ENCODE measurements at places on chromosomes 7 and 10.
A peak's percentile ranks its signal among the peaks of the same experiment; 100 is the strongest.

DNA sequence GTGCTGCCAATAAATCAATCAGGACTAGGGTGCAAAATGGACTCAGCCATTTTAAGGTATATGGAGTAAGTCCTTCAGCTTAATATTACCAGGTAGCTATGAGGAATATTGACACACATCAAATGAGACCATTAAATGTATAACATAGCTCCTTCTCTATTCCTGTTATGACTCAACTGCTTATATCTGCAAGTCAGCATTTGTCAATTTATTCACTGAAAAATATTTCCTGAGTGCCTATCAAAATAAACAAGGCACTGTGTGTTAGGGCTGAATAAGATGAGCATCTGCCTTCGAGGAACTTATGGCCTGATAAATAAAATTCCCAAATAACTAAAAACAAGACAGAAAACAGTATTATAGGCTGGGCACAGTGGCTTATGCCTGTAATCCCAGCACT lies 113.8 kb downstream of the CDK6 start:
- no peak for DNase-seq

- no peak for DNase-seq
Observed at GRCh38 chr7:18521945-18522566, 26.5 kb downstream of the HDAC9 start.

DNA sequence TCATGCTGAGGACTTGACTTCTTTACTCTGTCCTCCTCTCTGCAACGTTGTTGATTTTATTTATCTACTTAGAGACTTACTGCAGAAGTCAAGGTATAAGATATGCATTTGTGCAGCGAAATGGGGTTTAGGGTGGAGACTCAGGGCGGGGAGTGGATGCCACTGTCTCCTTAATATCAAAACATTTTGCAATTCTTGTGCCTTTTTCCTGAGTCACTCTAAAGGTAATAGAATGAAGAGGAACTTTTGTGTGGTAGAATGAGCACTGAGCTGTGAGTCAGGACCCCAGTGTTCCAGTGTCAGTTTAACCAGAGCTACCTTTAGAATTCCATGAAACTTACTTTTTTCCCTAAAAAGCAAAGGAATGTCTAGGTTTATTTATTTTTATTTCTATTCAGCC lies 78.2 kb downstream of the VTI1A start:
- DNase-seq: no peak

- no peak for DNase-seq
Observed at GRCh38 chr7:92259610-92260247, 14.0 kb downstream of the ANKIB1 start.

DNA sequence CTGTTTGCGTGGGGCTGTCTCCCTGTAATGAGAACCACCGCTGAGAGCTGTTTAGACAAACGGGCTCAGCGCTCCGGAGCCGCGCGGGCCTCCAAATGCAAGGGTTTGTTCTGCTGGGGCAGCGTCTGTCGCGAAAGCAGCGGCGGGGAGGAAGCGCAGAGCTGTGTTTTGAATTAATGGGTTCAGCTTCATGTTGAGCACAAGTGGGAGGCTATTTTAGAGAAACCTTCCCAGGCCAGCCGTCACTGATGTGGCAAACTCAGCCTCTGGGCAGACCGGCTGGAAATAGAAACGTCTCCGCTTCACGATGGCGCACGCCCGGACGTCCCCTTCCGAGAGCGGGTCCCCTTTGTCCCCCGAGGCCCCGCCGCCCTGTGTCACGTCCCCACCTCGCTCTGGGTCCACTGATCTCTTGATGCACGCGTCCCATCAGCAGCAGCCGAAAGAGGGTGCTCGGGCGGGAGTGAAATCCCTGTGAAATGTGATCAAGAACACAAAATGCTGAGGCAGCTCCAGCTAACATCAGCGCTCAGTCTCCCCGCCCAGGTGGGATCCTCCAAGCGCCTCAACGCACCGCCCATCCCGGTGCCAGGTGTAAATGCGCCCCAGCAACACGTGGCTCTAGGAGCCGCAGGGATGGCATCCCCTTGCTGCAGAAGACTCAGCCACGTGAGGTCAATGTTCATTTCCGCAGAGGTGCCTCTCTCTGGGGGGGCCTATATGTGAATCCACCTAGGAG lies 44.9 kb downstream of the BAMBI start:
- no peak for DNase-seq

- DNase-seq: no peak
Observed at GRCh38 chr10:71512761-71513539, 116.2 kb downstream of the CDH23 start.

- no peak for DNase-seq
Observed at GRCh38 chr7:121167971-121168370, 160.8 kb upstream of the WNT16 start.

GRCh38 chr7:106205621-106206222 lies 79.1 kb downstream of the NAMPT start:
- DNase-seq: no peak

DNA sequence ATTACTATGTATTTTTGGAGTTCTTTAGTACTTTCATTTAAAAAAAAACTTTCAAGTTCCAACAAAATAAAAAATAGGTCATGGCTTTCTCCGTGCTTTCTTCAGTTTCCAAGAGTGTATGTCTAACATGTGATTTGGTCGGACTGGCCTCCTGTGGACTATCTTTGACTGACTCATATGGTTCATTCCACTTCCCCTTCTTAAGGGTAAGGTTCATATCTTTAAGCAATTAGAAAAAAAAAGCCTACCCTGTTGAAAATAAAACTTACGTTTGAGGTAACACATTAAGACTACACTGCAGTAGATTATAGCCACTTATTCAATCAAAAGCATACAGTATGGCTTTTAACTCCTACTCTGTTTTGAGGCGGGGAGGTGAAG lies 112.8 kb upstream of the AHR start:
- no peak for DNase-seq

GRCh38 chr7:39741942-39742623 lies 118.7 kb downstream of the RALA start:
- DNase-seq: peak; percentile 21

GRCh38 chr7:94481279-94481678 lies 28.3 kb upstream of the CASD1 start:
- no peak for DNase-seq

GRCh38 chr7:137934176-137934826 lies 67.6 kb downstream of the CREB3L2 start:
- no peak for DNase-seq

DNA sequence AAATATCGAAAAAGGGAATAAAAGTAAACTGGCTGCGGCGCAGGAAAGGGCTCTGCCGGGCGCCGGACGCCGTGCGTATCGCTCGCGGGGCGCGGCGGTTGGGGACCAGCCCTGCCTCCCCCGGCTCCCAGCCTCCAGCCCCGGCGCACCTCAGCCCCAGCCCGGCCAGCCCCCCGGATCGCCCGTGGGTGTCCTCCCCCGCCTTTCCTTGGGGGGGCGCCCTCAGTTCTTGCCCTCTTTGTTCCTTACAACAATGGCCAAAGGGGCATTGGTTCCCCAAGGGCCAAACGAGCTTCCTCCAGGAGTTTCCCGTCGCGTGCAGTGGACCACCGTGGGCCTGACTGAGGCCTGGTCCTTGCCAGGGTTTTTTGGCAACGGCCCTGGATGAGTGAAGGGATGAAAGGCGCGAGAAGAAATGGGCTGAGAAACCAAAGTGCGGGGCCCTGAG lies 1.2 kb downstream of the MACROH2A2 start:
- DNase-seq: no peak

DNA sequence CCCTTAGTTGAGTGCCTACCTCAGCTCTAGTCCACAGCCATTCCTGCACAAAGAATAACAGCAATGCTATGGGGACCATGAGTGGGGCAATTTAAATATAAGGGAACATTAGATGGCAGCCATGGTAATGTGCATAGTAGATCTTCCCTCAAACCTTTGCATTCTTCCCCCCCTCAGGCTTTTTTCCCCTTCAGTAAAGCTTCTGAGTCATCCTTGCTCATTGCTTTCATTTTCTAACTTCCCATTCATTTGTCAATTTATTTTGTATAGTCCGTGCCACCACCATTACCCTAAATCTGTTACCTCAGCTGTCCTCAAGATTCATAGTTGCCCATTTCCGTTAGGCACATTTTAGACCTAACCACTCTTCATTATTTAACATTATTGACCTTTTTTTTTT lies 10.7 kb downstream of the HECTD2 start:
- no peak for DNase-seq

DNA sequence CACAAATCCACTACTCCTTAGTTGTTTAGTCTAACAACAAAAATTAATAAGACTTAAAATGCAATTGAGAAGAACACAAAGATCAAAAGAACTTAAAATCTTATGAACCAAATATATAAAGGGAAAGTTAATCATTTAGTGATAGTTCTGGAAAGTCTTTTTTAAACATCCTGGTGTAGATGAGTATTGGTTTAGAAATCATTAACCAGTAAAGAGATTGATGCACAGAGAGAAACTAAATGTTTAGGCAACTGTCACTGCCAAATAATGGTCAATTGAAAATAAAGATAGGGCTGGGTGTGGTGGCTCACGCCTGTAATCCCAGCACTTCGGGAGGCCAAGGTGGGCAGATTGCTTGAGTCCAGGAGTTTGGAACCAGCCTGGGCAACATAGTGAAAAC lies 44.9 kb downstream of the SP8 start:
- no peak for DNase-seq

- DNase-seq: no peak
Observed at GRCh38 chr7:140557809-140558518, 78.7 kb upstream of the MKRN1 start.

DNA sequence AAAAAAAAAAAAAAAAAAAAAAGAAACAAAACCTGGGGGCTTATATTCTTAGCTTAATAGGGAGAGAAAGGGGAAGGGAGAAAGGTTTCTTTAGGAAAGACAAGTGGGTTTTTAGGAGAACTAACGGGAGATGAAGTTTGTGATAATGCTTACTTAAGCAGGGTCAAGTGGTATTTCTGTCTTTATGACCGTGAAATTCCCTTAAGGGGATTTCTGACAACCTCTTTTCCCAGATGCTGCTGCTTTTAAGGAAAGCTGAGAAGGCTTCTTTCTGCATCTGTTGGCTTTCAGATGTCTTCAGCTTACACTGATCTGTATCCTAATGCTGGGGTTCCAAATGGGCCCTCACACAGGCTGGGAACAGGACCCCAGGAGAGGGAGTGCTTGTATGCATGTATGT lies 42.6 kb downstream of the ADAMTS14 start:
- no peak for DNase-seq

GRCh38 chr7:106472741-106473140 lies 188.0 kb upstream of the NAMPT start:
- DNase-seq: no peak

DNA sequence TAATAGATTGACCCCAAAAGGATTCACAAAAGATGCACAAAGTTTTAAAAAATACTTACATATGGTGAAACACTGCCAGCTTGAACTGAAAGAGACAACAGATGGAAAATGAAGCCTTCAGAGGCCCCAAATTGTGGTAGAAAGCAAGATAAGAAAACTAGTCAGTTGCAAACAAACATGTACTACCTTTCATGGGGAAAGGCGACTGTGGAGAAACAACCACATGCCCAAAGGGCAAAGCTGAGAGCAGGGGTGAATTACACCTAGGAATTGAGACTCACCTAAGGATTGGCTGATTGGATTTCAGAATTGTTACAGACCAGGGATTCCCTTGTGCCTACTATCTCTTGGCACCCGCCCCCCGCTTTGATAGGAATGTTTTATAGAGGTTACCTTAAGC lies 13.1 kb downstream of the EPC1 start:
- DNase-seq: no peak

- no peak for DNase-seq
Observed at GRCh38 chr10:63591600-63592379, 70.6 kb downstream of the REEP3 start.

GRCh38 chr10:30127120-30127541 lies 67.7 kb upstream of the JCAD start:
- no peak for DNase-seq

GRCh38 chr7:26305869-26306665 lies 14.4 kb downstream of the SNX10 start:
- no peak for DNase-seq

DNA sequence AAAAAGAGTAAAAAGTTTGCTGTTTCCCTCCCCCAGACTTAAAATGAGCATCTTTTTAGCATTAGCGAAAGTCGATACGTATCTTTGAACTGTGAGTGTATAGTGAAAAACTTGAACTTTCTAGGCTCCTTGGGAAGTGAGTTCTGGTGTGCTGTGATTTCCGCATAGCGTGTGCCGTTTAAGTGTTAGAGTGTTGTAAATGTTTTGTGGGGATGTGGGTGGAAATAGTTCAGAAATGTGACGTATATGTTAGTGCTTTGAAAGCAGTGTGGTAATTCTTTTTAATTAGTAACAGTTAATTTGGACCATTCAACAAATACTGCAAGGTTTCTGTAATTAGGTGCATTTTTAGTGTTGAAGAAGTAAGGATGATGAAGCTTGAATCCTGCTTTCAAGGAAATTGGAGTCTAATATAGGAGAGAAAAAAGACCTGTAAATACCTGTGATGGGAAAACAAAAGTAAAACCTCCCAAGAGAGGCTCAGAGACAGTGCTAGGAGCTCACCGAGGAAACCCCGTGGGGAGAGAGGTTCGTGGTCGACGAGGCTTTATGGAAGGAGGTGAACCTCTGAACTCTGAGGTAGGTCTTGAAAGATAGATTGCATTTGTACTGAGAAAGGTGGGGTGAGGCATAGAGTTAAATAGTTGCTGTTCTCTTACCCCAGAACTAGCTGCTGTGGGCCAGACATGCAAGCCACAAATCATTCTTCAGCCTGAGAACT lies 40.8 kb downstream of the RBM33 start:
- DNase-seq: no peak

DNA sequence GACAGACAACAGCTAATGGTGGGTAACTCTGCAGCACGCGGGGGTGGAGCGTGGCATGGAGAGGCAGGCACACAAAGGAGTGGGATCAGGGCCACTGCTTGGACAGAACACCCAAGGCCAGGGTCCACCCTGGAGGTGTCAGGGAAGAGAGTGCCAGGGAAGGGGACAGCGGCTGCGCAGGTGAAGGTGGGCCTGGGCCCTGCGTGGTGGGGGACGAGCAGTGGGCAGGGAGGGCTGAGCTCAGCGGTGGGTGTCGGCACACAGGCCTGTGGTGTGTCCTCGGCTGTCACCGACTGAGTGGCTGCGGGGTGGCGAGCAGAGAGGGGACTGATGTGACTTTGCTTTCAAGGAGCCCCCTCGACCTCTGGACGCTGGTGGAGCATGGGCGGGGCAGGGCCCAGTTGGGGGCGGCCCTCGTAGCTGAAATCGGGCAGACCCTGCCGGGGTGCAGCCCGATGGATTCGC lies 8.4 kb upstream of the SCART1 start:
- DNase-seq: no peak

DNA sequence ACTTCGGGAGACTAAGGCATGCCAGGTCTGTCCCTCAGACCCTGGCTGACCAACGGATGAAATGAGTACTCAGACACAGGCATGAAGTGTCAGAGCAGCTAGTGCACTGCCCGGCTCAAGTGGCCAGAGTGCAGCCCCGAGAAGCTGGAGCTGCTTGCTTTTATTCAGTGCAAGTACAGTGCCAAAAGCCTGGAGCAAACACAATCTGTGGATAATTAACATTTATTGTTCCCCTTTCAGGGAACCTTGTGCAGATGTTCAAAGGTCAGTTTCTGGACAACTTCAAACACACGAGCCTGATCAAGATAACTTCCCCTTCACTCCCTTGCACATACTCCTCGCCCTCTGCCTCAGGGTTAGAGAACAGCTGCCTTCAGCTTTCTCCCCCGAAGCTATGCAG lies 7.9 kb upstream of the ATE1 start:
- no peak for DNase-seq
